ENCODE measurements at places on chromosomes 6 and 20.

DNA sequence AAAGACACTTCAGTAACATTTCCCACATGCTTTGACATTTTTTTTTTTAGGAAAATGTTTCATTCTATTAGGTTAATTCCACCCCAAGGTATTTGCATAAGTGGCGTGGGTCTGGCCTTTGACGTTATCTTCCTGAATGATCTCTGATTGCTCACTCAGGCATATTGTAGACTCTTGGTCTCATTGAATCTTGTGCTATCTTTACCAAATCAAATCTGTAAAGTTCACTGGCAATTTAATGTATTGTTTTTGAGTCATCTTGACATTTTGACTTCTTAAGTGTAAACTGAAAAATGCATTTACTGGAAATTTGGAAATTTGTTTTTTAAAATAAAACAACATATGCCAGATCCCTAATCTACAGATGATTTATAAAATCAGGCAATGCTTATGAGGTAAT, 16.0 kb upstream of the VIP start:
- no peak for DNase-seq

DNA sequence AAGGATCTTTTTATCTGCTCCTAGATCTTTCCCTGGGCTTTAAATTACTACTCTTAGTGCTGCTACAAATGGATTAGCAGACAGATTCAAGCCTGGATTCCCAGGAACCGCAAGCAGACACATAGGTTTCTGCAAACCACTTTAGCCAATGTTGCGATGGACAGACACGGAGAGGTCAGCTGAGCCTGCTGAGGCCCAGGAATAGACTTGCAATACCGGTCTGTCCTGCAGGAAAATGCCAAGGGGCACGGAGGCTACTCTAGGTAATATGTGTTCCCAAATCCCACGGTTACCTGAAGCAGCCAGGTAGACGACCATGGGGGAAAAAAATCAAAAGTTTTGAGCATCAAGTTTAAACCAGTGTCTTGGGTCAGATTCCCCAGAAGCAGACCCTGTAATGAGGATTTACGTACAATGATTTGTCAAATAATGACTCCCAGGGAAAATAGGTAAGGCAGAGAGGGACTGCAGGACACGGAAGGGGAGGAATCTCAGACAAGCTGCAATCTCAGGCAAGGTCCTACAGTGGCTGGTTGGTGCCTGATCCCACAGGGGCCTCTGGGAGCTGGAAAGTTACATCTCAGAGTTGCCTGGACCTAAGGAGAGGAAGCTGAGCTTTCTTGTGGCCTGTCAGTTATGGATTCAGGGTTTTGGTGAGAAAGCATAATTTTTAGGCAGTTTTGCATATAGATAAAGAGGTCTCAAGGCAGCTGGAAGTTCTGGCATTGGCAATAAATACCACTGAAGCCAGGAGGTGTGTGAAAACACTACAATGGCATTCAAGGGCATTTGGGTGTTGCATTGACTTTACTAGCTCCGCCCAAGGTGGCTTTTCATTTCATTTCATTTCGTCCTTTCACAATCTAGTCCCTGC, 12.5 kb downstream of the OTOR start:
- DNase-seq = no peak

GRCh38 chr20:45433316-45433715, 17.4 kb downstream of the PIGT start:
- DNase-seq = no peak

GRCh38 chr20:62895539-62895938, 30.8 kb downstream of the DIDO1 start:
- no peak for DNase-seq

DNA sequence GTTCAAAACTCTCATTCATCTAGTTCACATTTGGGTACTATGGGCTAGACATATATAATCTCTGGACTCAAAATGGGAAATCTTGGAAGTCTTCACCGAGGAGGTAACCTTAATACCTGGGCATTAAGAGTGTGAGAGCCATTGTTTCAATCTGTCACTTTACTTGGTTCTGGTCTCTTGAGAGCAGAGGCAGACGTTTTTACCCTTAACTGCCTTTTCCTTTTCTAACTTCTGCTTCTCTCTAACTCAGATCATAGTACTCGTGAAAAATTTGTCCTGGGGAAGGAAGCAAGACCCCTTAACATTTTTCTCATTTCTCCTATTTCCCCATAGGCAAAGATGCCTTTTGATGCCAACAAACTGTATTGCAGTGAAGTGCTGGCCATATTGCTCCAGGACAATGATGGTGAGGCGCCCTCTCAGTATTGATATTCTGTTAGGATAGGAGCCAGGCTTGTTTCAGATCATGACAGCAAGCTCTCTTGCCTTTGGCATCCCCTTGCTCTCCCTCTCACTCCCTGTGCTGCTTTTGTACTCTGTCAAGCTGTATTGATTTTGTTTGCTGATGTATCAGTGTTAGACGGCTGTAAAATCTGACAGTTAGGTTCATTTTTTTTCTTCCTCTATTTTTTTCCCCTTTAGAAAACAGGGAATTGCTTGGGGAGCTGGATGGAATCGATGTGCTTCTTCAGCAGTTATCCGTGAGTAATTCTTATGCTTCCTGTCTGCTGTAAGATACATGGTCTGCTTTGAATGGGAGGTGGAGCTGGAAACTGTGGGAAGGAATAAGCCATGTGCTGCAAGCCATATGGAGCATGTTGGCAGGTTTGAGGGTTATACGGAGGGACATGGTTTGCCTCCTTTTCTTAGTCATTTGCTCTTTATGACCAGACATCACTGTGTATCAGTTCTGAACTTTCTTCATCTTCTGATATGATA, 83.5 kb downstream of the CTNNBL1 start:
- DNase-seq = no peak
